ENCODE measurements at places on chromosomes 2 and 18.

- no peak overlapping the region for H3K4me3 ChIP-seq
- H3K27me3 ChIP-seq, result no peaks in the 10 kb centered on the region
- peaks cover 68% of the 10 kb centered on the region for H3K36me3 ChIP-seq
Measured at GRCh38 chr2:189669913-189670312, 4.6 kb upstream of the ANKAR start.

- H3K27ac ChIP-seq, result no peak overlapping the region
- H3K4me3 ChIP-seq, result no peak overlapping the region
- H3K27me3 ChIP-seq, result no peaks in the 10 kb centered on the region
- H3K4me1 ChIP-seq, result no peaks in the 10 kb centered on the region
- H3K36me3 ChIP-seq, result no peaks in the 10 kb centered on the region
- no peak for ATAC-seq
Measured at GRCh38 chr2:100520224-100520623, 42.6 kb upstream of the PDCL3 start.

DNA sequence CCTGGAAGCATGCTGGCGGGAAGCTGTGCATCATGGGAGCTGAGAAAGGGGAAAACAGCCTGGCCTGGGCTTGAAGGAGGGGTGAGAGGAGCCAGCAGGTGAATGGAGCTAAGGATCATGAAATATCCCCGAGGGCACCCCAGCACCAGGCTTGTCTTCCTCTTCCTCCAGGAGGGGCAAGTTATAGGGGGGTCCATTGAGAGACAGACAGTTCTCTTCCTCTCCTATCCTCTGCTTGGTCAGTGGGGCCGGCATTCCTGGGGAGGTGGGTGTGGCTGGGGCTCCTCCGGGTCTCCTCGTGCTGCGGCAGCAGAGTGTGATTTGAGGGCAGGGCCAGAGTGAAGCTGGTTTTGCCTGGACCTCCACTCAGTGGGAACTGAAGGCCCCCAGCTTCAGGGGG is 78.9 kb downstream of the LIPG start:
- H3K36me3 ChIP-seq, result no peaks in the 10 kb centered on the region
- no peak overlapping the region for H3K4me3 ChIP-seq
- peaks cover 3% of the 10 kb centered on the region for H3K27me3 ChIP-seq
- no peaks in the 10 kb centered on the region for H3K4me1 ChIP-seq
- no peak overlapping the region for H3K27ac ChIP-seq
- ATAC-seq, result no peak

DNA sequence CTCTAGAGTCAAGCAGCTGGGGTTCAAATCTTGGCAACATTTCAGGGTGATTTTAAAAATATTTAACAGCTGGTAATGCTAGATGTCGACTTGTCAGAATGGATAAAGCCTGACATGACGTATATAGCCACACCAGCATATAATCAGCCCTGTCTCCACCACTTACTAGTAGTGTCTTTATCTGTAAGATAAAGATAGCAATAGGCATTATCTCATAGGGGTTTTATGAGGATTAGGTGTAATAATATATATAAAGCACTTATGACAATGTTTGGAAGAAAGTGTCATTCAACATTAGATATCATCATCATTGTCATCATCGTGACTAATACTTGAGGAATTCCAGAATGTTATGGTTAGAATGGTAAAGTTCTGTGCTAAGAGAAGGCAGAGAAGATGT is 369.0 kb upstream of the CWC22 start:
- H3K4me3 ChIP-seq, result no peak overlapping the region
- no peaks in the 10 kb centered on the region for H3K4me1 ChIP-seq
- H3K36me3 ChIP-seq, result no peaks in the 10 kb centered on the region
- no peaks in the 10 kb centered on the region for H3K27me3 ChIP-seq

GRCh38 chr2:227192491-227192890 is 28.1 kb downstream of the COL4A3 start:
- no peaks in the 10 kb centered on the region for H3K36me3 ChIP-seq
- no peaks in the 10 kb centered on the region for H3K27me3 ChIP-seq
- no peak for ATAC-seq
- H3K4me1 ChIP-seq, result no peaks in the 10 kb centered on the region

DNA sequence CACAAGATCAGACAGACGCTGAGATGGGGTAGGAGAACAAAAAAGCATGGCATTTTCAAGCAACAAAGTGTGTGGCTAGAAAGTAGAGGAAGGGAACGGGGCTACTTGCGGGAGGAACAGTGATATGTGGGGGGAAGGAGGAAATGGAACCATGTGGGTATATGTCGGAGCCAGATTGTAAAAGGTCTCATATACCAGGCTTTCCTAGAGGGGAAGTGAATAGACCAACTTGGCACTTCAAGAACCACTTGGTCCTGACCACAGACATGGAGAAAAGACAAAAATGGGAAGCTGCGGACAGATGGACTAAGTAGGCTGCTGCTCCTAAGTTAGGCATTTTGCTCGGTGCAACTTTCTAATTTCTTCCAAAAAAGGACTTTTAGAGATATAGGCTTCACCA is 196.0 kb downstream of the DCC start:
- no peak overlapping the region for H3K27ac ChIP-seq
- H3K4me1 ChIP-seq, result no peaks in the 10 kb centered on the region
- no peak overlapping the region for H3K4me3 ChIP-seq
- no peaks in the 10 kb centered on the region for H3K36me3 ChIP-seq
- no peak for ATAC-seq

DNA sequence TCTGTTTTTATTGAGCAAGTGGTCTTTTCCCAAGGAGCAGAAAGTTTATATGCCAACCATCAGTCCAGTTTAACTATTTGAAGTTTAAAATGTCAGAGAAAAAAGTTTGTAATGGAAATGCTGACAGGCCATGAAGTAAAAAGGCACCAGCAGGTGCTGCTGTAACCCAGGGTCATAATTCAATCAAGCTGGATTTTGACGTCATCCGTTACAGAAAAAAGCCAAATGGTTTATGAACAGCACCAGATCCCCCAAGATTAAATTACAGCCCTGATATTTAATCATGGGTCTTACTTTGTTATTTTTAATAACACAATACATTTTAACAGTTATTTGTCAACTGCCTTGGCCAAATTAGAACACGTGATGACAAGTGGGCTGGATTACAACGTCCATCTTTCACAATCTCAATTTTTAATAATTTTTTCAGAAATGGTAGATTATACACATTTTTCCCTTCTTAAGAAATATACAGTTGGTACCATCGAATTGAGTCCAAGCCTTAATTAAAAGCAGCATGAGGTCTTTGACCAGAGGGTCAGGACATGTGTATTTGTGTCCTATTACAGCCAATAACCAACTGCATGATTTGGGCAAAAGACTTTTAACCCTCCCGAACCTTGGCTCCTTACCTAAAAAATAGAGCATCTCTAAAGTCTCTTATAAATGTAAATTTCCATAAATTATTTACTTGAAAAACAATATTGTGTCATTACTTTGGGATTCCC is 10.0 kb downstream of the TCF4 start:
- ATAC-seq, result no peak
- no peak overlapping the region for H3K4me3 ChIP-seq
- H3K27me3 ChIP-seq, result no peaks in the 10 kb centered on the region
- no peak overlapping the region for H3K27ac ChIP-seq

DNA sequence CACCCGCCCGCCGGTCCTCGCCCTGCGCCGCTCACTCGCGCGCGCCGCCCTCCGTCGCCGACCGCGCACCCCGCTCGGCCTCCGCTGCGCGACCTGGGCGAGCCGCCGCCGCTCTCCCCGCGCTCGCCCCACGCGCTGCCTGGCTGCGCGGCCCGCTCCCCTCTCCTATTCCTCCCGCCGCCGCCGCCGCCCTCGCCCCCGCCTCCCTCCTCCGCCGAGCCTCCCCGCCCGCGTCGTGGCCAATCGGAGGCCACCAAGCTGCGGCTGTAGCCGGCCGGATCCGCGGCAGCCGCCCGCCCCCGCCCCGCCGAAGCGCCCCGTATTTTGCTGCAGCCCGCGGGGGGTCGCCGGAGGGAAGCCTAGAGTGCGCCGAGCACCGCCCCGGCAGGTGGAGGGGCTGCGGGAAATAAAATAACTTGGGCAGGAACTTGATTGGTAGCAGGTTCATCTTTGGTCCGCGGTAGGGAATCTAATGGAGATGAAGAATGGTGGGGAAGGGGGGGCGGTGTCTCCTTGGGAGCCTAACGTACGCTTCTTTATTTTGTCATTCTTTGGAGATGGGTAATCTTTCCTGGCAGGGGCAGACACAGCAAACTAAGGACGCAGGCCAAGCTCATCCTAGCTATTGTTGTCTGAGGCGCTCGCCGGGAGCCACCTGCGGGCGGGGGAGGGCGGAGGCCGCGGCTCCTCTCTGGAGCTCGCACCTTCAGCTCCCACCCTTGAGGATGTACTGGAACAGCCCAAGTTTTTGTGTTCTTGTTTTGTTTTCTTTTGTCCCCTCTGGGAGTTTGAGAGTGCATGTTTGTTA is 1.1 kb upstream of the CDH2 start:
- no peaks in the 10 kb centered on the region for H3K36me3 ChIP-seq
- H3K4me1 ChIP-seq, result peaks cover 36% of the 10 kb centered on the region
- peak; percentile 79 for ATAC-seq
- peak overlapping the region; percentile 42 for H3K4me3 ChIP-seq
- H3K27me3 ChIP-seq, result peaks cover 60% of the 10 kb centered on the region

GRCh38 chr2:214217599-214217998 is 193.3 kb upstream of the VWC2L start:
- no peaks in the 10 kb centered on the region for H3K27me3 ChIP-seq
- no peaks in the 10 kb centered on the region for H3K4me1 ChIP-seq
- ATAC-seq, result no peak

DNA sequence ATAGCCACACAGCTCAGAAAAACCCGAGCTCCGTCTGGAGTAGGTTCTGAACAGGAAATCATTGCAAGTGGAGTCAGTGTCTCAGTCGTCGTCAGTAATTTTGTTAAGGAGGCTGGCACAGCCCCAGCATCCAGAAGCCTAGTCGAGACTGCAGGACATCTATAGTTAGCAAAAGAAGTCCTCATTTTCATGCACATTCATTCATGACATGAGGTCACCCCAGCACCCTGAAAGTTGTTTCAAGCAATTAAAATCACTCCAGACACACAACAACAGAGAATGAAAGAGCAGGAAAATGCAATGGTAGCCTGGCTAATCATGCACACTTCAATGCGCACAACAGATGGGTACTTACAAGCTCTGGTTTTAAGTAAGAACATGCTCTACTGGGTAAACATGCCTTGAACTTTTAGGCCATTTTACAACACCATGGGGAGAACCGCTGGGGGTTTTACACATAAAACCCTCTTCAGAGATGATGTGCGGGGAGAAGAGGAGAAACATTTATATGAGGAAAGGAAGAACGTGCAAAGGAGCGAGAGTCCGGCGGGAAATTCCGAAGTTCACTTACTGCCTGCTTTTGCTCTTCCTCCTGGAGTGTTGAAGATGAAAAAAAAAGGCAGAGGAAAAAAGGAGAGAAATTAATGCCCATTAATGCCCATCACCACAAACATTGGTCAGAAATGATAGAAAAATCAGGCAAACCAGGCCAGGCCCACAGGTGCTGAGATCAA is 77.4 kb upstream of the DNMT3A start:
- no peak overlapping the region for H3K4me3 ChIP-seq
- H3K27me3 ChIP-seq, result no peaks in the 10 kb centered on the region
- no peak for ATAC-seq
- no peak overlapping the region for H3K27ac ChIP-seq
- H3K36me3 ChIP-seq, result no peaks in the 10 kb centered on the region

- ATAC-seq, result no peak
- H3K4me3 ChIP-seq, result no peak overlapping the region
- no peaks in the 10 kb centered on the region for H3K36me3 ChIP-seq
- H3K4me1 ChIP-seq, result no peaks in the 10 kb centered on the region
- no peaks in the 10 kb centered on the region for H3K27me3 ChIP-seq
Measured at GRCh38 chr2:45466053-45466452, 145.0 kb downstream of the SRBD1 start.

DNA sequence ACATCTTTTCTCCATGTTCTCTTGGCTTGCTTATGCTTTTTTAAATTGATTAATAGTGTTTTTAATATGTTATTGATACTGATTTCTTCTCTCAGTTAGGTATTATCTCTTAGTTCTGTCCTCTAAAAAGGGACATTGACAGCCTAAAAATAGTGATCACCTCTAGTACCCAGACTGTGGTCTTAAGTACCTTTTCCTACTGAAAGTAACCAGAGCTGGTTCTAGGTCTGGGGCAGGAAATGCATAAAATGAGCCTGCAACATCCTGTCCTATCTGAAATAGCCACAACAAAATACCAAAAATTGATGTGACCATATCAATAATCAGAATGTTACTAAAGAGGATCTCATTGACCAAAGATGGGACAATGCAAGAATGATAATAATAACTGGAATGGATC is 113.3 kb downstream of the DNAH6 start:
- no peak overlapping the region for H3K4me3 ChIP-seq
- no peaks in the 10 kb centered on the region for H3K4me1 ChIP-seq
- H3K27ac ChIP-seq, result no peak overlapping the region

DNA sequence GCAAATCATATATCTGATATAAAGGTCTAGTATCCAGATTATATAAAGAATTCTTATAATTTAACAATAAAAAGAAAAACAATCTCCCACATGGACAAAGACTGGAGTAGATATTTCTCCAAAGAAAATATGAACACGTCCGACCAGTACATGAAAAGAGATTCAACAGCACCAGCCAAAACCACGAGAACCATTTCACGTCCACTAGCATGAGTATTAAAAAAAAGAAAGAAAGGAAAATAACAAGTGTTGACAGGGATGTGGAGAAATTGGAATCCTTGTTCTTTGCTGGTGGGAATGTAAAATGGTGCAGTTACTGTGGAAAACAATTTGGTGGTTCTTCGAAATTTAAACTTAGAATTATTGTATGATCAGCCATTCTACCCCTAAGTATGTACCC is 432.7 kb upstream of the TRIB2 start:
- H3K27me3 ChIP-seq, result no peaks in the 10 kb centered on the region
- ATAC-seq, result no peak
- H3K4me1 ChIP-seq, result no peaks in the 10 kb centered on the region
- H3K27ac ChIP-seq, result no peak overlapping the region

DNA sequence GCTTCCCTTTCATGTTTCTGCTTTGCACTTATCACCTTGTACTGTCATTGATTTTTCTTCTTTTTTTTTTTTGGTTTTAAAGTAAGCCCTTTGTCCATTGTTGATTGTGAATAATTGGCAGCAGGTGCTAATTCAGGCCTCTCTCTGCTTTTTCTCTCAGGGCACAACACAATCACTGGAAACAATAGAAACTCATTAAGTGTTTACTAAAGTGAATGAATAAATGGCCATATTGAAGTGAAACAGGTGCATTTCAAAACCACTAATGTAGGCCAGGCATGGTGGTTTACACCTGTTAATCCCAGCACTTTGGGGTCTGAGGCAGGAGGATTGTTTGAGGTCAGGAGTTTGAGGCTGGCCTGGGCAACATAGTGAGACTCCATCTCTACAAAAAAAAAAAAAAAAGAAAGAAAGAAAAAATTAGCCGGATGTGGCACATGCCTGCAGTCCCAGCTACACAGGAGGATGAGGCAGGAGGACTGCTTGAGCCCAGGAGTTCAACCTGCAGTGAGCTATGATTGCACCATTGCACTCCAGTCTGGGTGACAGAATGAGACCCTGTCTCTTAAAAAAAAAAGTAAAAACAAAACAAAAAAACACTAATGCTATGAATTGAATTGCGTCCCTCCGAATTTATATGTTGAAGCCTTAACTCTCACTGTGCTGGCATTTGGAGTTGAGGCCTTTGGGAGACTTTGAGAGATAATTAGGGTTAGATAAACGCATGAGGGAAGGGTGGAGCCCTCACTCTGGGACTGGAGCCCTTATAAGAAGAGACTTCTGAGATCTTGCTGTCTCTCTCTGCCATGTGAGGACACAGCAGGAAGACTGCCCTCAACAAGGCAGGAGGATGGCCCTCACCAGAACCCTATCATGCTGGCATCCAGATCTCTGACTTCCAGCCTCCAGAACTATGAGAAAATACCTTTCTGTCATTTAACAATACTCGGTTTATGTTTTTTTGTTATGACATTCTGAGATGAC is 19.9 kb downstream of the SLC38A11 start:
- H3K27me3 ChIP-seq, result no peaks in the 10 kb centered on the region
- no peak overlapping the region for H3K4me3 ChIP-seq
- H3K4me1 ChIP-seq, result no peaks in the 10 kb centered on the region
- no peak overlapping the region for H3K27ac ChIP-seq
- no peaks in the 10 kb centered on the region for H3K36me3 ChIP-seq
